ENCODE measurements at places on chromosomes 7 and 10. TPM values are rescaled to one million over a fixed set of nuclear protein-coding genes. Genes with fewer than 3 reads are reported as not detected.
A peak's percentile ranks its signal among the peaks of the same experiment; 100 is the strongest.

DNA sequence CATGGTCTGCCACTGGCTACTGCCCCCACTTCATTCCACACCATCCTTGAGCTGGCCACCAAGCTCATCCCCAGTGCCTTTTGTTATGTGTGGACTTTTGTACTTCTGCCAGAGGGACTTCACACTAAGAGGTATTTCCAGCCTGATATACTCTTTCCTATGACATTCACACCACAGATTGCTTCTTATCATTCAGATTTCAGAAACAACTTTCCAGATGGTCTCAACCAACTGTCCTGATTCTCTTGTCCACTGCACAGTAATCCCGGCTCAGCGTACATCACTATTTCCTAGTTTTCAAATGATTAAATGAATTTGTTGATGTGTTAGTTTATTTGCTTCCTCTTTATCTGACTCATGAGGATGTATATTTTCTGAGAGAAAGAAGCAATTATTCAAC is 7.1 kb downstream of the CDC14C start:
- DNase-seq = no peak

DNA sequence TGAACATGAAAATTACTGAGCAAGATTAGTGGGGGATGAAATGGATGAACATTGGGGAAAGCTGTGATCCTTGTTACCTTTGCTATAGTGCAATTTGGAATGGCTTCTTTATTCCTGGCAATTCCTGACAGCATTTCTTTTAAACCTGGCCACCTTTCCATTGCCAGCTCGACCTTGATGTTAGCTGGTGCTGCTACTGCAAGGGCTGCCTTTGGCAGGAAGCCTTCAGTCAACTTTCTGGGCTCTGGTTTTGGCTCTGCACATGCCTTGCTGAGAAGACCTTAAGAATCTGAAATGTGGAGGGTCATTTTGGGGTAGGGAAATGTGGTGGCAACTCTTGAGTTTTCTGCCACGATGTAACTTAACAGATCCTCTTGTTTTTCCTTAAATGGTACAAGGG is 64.7 kb downstream of the KAT6B start:
- DNase-seq = peak; percentile 48

DNA sequence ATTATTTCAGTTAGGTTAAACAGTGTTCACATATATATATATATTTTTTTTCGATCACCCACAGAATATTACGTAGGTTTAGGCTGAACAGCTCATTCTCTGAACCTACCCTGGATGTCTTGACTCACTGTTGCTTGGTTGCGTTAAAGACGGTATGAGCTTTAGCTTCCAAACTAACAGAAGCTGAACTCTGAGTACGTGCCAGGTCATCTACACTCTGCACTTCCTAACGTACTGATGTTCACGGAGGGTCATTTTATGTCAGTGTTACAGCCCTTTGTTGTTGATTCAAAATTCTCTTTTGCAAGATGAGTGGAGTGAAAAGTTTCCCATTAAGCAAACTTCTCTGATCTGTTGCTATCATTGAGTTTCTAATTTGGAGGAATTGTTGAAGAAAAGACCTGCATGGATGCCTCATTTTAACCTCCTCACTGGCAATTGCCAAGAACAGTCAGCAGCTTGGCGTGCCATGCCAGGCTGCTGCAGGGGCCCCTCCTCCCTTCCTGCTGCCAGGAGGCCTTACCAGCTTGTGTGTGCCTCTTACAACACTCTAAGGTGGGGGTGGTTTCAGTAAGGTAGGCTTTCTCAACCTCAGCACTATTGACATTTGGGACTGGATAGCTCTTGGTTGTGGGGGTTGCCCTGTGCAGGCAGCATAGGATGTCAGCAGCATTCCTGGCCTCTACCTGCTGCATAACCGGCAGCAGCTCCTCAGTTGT is 44.3 kb downstream of the INSYN2A start:
- DNase-seq = no peak

DNA sequence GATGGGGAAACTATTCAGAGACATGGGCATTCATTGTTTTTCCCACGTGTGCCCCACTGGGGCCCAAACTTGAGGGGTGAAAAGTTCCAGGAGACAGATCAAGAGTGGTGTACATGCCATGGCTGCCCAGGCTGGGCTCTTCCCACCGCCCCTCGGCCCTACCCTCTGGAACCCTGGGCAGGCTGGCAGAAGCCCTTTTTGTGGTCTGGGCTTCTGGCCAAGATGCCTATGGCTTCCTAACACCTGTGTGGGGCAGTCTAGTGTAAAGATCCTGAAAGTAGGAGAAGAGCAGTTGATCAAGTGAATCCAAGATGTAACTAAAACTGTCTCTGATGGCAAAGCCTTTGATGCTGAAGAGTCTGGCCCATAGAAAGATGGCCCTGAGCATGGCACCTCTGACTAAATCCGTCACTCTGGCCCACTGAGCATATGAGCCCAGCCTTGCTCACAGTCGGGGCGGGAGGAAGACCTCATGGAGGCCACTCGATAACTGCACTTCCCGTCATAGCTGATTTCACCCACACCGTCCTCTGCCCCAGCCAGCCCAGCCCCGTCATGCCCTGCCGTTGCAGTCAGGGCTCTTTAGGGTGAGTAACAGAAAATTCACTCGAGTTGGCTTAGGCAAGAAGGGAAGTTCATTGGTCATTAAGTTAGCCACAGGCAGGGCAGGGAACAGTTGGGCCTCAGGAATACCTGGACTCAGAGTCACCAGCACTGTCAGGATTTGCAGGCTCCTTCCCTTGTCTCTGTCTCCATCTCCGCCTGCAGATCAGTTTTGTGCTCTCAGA is 37.9 kb upstream of the MTPAP start:
- DNase-seq = no peak

Gene HABP2
- total RNA-seq = 0.24 TPM

Gene NODAL
- total RNA-seq = not detected

Gene ERLIN1
- total RNA-seq = 6.9 TPM

Gene SMURF1
- 9.0 TPM for total RNA-seq

Measured in Right ventricle myocardium superior (tissue), 1 donor.